ENCODE measurements at places on chromosomes 3 and 15.

DNA sequence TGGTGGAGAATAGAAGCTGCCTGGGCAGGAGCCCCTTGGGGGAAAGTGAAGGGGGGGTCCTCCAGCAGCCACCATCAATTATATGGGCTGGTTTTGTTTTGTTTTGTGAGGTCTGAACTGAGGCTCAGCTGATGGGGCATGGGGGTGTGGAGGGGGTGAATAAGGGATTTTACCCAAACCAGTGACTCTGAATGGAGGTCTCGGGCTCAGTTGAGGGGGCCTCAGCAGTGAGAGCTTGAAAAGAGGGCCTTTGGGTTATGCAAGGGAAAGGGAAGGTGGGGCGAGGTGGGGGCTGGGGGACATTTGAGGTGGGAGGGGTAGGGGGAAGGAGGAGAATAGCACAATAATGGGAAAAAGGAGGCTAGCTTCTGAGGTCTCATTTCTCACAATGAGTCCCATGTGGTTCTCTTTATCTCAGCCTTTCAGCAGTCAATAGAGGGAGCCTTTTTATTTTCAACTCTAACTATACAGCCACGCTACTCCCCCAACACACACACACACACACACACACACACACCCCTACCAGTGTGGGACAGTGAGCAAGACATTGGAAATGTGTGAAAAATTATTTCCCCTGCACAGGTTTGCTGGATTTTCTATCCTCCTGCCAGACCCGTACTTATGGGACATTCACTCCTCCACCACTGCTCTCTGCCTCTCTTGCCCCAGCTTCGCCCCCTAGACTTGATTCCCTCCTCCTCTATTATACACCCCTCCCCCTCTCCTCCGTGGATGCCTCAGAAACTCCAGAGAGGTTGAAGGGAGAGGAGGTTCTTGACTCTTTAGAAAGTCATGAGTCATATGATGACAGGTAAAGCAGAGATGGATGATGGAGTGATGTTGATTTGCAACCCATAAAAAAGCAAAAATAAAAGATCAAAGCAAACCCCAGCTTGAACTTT lies 96.0 kb downstream of the GTPBP8 start:
- no peak for DNase-seq

DNA sequence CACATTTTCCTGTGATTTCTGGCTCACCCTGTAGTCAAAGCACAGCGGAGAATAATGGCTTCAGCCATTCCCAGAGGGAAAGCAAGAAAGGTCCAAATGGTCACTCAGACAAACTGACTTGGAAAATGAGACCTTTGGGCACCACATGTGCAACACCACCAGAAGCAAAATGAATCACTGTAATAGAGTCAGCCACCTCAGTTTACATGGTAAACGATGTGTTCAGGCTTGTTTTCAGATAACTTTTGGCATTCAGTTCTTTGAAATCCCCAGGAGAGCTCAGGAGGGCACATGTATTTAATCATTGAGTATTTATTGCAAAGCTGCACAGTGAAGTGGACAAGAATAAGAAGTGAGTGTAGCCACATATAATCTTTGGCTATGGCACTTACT lies 38.4 kb upstream of the ALCAM start:
- no peak for DNase-seq

GRCh38 chr3:77889616-77890015 lies 849.7 kb downstream of the ROBO2 start:
- no peak for DNase-seq

DNA sequence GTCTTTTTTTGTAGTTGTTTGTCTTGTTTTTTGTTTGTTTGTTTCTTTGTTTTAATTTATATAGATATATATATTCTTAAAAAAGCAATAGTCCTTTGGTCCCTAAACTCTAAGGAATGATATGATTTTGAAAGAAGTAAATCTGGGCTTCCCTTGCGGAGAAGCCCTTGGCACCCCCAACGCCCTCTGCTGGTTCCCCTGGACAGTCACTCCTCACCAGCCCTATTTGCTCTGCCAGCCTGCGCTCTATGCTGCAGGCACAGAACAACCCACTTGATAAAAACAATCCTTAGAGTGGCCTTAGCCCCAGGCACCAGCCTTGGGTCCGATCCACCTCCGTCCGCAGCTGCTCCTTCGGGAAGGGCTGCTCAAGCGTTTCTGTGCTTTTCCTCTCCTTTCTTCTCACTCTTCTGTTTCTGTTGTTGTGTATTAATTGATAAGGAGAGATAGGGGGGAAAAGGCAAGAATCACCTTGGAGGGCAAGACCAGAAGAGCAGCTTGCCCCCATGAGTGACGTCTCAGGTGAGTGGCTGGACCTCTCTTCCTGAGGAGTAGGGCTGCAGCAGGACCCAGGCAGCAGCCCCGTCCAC lies 13.7 kb upstream of the PARP6 start:
- peak; percentile 39 for DNase-seq

- no peak for DNase-seq
These were observed 911 bp downstream of the CCRL2 start for GRCh38 chr3:46407970-46408369.

DNA sequence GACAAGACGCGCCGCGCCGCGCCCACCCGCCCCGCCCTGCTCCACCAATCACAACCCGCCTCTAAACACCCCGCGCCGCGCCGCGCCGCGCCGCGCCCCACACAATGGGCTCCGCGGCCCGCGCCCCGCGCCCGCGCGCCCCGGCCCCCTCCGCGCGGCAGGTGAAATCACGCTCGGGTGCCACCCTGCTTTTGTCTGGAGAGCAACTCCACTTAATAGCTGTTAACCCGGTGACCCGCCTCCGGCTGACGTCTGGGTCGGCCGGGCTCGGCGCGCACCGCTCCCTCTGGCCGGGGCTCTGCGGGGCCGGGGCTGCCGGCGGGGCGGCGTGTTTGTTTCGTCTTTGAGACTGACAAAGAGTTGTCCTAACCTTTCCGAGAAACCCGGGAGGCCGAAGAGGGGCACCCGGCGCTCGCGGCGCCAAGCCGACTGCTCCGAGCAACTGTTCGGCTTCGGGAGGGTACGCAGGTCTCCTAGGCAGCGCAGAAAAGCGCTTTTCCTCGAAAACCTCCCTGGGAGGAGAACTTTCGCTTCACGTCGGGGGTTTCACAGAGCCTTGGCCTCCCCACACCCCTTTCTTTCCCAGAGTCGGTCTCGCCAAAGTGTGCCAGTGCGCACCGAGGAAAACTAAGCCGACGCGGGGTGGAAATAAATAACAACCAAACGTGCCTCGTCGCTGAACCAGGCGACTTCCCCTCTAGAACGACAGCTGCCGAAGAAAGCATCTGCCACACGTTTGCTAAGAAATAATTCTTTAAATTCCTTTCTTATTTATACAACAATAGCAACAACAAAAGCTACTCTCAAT lies 518.4 kb downstream of the FOXP1 start:
- peak; percentile 72 for DNase-seq

DNA sequence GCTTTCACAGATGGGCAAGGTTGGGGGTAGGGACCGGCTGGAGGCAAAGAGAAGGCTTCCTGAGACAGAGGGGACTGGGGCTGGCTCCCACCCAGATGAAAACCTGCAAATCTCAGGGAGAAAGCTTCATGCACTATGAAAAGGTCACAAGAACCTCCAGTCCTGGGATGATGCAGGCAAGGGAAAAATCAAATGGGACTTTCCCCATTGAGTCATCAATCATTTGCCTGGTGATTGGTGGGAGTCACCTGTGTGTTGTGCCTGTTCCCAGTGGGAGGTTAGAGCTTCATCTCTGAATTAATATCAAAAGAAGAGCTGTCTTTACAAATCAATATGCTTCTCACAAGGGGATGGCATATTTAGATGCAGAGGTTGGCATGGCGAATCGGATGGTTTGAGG lies 49.9 kb downstream of the CACNA1D start:
- no peak for DNase-seq

GRCh38 chr3:121970047-121970446 lies 52.0 kb downstream of the ILDR1 start:
- no peak for DNase-seq

DNA sequence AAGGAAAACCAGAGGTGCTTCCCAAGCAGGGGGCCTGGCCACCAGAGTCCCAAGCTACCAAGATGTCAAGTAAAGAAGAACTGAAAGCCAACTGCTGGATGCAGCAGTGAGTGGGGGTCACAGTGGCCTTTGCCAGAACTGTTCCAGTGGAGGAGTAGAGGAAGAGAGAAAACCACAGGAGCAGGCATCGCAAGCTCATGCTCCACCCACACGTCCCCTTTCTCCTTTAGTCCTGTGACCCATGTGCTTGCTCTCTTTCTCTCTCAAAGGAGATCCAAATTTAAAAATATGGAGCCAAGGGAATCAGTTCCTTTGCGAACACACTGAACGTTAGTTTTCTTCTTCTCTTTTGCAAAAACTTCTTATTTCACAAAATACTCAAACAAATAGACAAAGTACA lies 12.4 kb upstream of the ABHD2 start:
- no peak for DNase-seq

- no peak for DNase-seq
These were observed 10.4 kb downstream of the TMEM41A start for GRCh38 chr3:185488465-185488864.

DNA sequence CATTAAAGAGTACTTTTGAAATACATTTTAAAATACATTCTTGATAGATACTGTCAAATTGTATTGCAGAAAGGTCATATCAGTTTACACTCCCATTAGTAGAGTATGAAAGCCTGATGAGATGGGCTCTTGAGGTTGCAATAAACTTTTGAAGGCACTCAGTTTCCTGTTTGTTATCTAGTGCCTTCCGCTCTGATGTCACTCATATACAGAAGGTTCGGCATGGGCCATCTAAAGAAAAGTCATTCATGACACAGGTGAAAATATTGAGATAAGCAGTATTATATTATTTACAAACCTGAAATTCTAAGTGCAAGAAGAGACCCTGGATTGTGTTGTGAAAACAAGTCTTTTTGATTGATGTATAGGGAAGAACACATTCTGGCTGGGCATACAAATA lies 36.5 kb upstream of the DENND4A start:
- peak; percentile 13 for DNase-seq

GRCh38 chr3:160820022-160820421 lies 64.0 kb downstream of the PPM1L start:
- DNase-seq = no peak

DNA sequence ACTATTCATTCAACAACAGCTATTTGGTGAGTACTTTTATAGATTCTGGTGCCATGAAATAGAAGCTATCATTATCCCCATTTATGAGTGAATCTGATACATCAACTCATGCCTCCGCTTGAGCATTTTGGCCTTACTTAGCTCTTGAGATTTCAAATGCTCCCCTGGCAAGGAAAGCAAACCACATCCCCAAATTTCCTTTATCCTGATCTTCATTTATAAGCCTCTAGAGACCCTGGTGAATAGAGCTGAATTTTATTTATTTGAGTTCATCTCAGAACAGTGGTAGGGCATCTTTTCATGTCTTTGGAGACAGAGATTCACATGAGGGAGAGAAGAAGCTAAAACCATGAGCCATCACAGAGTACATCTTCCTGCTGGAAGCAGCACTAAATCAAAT lies 317.2 kb downstream of the SLC9A9 start:
- DNase-seq = no peak

DNA sequence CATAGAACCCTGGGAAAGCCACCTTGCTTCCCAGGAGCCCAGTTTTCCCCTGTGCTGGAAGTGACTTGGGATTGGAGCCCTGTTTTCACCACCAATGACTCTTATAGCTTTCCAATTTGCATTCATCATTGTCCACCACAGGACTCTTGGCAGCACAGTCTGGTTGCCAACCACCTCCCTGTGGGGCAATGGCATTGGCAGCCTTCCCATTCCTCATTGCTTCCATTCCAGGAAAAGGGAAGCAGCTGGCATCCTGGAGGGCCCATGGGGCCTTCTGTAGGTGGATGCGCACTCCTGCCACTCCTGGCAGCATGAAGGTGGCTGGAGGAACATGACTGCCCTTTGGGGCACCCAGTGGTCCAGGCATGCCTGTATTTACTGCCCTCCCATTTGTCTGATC lies 57.7 kb downstream of the FEM1B start:
- DNase-seq = no peak

GRCh38 chr15:72770673-72771328 lies 12.8 kb downstream of the ADPGK start:
- no peak for DNase-seq

- DNase-seq = no peak
These were observed 241.7 kb upstream of the HES1 start for GRCh38 chr3:193894121-193894863.

- DNase-seq = no peak
These were observed 80.3 kb downstream of the CPN2 start for GRCh38 chr3:194270627-194271459.

DNA sequence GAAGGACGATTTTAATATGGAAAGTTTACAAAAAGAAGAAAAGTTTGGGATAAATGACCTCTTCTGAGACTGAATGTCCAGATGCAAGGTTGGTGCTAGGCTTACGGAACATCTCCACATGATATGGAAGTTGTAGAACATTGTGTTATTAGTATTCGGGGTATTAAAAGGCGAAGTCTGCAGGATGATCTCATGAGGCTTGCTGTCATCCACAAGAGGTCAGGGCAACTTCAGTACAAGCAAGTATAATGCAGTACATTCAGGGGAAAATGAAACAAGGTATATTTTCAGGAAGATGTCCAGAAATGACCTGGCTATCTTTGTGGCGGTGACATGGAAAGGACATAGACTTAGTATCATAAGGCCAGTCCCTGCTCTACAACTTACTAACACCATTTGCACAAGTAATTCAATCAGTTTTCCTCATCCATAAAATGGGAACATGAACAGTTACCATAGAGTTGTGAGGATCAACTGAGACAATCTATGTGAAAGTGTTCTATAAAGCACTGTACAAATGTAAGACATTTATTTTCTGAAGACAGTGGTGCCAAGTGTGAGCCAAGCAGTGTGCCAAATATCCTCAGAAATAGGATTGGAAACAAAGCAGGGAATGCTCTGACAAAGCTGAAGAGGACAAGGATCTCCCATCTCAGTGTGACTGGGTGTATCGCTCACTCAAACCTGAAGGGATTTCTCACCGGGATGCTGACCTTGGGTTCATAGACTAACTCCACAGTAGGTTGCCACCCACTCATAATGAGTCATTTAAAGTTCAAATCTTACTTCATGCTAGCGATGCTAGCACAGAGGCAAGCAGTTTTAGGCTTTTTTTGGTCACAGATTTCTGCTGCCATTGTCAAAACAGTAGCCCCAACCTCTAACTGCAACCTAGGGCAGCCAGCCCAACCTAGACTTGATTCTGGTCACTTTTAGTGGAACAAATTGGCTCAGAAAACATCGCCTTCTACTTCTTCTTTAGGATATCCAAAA lies 118.3 kb downstream of the TIGIT start:
- DNase-seq = peak; percentile 54

DNA sequence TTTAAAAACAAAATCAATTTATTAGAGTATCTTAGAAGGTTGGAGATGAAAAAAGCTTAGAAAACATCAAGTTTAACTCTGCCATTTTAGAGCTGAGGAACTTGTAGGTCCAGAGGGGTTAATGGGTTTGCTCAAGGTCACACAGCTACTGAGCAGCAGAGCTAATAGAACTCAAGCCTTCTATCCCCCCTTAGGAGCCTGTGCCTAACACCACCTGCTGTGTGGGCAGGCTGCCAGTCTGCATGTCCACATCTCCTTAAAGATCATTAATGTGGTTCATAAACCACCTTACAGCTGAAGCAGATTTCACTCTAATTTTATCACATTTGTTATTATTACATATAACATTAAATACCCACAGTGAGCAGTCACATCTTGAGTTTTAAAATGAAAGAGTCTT lies 14.1 kb upstream of the SLC35G2 start:
- no peak for DNase-seq
